ENCODE measurements at places on chromosomes 3 and 15. TPM values are rescaled to one million over a fixed set of nuclear protein-coding genes. Genes with fewer than 3 reads are reported as not detected.

MRAS gene
- polyA plus RNA-seq: 5.4 TPM

SEMA5B gene
- polyA plus RNA-seq: not detected

RGMA gene
- polyA plus RNA-seq: not detected

CLDN1 gene
- polyA plus RNA-seq: not detected

DNA sequence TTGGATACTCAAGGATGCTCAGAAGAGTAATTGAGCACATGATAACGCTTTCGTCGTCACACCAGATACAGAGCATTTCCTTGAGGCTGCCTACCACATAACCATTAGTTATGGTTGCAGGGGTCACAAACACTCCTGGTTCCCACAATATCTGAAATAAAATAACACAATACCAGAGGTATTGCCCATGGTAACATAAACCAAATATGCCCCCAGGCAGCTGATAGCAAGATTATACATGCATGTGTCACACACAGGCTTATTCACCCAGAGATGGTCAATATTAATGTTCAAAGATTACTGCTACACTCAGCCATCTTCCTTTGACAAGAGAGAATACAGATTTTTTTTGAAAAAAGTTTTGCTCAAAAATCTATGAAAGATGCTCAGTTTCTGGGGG is 7.3 kb downstream of the RPL39L start:
- no peak for DNase-seq

- no peak for DNase-seq
Measured at GRCh38 chr3:140399871-140400270, 278.0 kb upstream of the TRIM42 start.

DNA sequence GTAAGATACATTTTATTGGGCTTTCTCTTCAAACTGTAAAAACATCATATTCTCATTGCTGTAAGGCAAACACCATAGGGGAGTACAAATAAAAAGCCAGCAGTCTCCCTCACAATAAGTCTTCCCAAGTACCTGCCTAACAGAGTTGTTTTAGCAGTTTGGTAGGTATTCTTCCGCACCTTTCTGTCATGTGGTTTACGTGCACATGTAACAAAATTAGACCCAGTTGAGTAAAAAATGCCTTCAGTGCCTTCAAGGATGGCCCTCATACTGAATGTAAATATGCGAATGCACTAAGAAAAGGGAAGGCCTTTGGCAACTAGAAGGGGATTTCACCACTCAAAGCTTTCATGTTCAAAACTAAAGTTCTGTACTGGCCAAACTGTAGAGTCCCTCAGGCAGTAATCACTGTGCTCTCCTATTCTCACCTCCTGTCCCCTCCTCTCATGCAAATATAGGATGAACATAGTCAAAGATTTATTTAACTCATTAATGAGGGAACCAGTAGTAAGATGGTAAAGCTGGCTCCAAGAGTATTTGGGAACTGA is 26.4 kb downstream of the USP3 start:
- no peak for DNase-seq

DNA sequence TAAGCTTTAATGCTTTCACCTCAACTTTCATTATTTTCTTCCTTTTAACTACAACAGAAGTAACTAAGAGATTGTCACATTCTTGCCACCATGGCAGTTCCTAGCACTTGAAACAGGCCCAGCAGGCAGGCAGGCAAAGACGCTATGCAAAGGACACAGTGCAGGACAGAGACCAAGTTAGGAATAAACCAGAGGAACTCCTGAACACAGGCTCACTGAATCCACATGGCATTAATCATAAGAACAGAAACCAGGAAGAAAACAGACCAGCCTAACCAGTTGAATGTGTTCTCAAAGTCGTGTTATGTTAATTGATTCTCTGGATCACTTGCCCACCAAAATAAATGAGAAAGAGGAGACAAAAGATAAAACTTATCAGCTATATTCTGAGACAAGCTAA is 397.6 kb downstream of the TBL1XR1 start:
- DNase-seq: no peak

DNA sequence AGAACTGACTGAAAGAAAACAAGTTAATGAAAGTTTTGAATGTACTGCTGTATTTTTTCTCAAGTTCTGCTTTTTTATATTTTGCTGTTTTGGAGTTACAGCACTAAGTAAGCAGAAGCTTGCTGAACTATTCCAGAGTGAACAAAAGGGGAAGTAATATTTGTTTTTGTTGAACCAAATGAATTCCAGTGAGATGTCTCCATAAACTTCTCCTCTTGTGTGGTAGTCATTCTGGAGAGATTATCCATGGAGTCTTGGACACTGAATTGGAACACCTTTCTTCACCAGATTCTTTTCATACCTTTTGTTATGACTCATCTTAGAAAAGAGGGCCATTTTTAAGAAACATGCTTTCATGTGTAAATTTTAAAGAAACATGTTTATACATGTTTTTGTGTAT is 8.8 kb downstream of the ANKUB1 start:
- DNase-seq: no peak

- DNase-seq: no peak
Measured at GRCh38 chr3:127629467-127630403, 750 bp downstream of the PODXL2 start.

DNA sequence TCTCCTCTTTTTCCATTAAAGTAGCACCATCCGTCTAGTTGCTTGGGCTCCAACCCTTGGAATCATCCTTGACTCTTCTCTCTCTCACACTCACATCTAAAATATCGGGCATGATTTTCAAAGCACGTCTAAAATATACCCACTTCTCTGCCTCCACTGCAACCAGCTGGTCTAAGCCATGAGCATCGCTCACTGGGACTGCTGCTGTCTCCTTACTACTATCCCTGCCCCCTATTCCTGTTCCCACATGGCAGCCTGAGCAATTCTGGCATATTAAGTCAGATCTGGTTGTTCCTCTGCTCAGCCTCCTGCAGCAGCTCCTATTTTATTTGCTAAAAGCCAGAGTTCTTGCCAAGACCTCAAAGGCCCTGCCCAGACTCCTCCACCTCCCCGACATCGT is 53.7 kb downstream of the ST6GAL1 start:
- no peak for DNase-seq

GRCh38 chr3:139118835-139119234 is 74.1 kb upstream of the PRR23C start:
- DNase-seq: no peak
